ENCODE measurements at places on chromosomes 6 and 20. TPM values are rescaled to one million over a fixed set of nuclear protein-coding genes. Genes with fewer than 3 reads are reported as not detected.

DNA sequence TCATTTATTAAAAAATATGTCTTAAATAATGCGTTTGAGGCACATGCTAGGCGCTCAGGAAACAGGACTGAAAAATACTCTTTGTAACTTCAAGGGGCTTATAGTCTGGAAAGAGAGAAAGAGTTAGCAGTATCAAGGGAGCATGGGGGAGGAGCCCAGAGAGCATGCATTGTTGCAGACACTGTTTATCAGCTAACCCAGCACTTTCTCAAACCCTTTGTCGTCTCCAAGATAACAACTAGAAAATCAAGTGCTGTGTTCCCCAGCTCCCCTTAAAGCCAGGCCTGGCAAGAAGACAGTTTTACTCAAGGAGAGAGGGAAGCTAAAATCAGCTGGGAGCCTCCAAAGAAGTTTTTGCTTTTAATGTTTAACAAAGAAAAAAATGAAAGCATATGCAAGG, 98.4 kb downstream of the PERP start:
- no peak for DNase-seq

DNA sequence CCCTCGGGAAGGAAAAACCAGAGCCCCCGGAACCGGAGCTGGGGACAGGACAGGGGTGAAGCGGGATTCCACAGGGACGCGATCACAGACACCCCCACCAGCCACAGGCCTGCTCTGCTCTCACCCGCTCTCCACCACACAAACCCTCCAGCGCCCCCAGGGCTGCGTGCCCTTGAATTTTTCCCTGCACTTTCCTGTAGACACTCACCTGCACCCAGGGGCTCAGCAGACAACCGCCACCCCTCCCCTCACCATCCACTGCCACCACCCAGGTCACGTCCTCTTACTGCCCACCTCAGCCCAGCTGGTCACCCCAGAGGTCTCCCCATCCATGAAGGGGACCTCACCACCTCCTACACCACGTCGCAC, 631 bp downstream of the ULBP2 start:
- no peak for DNase-seq

DNA sequence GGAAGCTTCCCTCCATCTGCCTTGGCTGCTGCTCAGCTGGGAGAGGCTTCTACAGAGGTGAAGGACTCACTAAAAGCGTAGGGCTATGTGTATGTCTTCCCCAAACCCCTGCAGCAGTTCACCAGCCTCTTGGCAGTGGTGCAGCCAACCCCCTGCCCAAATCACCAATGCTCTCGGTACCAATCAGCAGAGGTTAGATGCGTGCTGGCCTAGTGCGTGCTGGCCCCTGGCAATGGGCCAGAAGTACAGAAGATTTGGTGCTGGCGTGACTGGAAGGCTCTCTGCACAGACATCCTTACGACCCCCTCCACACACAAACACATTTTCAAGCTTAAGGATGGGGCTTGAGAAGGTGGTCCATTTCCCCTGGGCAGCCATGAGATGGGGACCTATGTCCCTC, 79.0 kb downstream of the MRPL14 start:
- no peak for DNase-seq

GRCh38 chr6:88339761-88340160, 173.6 kb upstream of the CNR1 start:
- no peak for DNase-seq

The SMOC2 gene
- 1.7 TPM for total RNA-seq

The TMC2 gene
- total RNA-seq, result not detected

The PXDC1 gene
- total RNA-seq, result 67.9 TPM

The TPBG gene
- 7.9 TPM for total RNA-seq
